Posterior vena cava (tissue), 2 donors: ENCODE measurements at places on chromosomes 1 and 21. TPM values are rescaled to one million over a fixed set of nuclear protein-coding genes. Genes with fewer than 3 reads are reported as not detected.
A peak's percentile ranks its signal among the peaks of the same experiment; 100 is the strongest.

Gene SYT14
- total RNA-seq = not detected

- no peak for DNase-seq
Measured at GRCh38 chr1:175470591-175470990, 272.8 kb downstream of the TNR start.

DNA sequence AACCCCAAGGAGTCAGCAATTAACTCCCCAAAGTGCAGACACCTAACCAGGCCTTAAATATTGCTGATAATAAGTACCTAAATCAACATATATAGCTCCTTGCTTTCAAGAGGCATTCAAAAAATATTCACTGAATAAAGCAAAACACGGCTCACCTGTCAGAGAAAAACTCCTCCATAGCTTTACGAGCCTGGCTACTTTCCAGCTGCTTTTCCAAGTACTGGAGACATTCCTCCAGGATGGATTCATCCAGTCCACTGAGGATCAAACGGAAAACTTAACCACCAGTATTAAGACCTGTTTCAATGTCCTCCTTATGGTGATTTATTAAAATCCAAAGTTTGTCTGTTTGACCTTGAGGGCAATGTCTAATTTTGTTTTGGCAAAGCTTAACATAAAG is 44.6 kb downstream of the UBR4 start:
- DNase-seq = no peak

- DNase-seq = no peak
Measured at GRCh38 chr1:245875581-245876261, 631.4 kb downstream of the SMYD3 start.

Gene MIXL1
- not detected for total RNA-seq

Gene RUNX3
- total RNA-seq = 8.9 TPM

- no peak for DNase-seq
Measured at GRCh38 chr1:219523411-219523810, 89.5 kb downstream of the ZC3H11B start.

- DNase-seq = no peak
Measured at GRCh38 chr21:33916200-33916567, 580 bp upstream of the ATP5PO start.

DNA sequence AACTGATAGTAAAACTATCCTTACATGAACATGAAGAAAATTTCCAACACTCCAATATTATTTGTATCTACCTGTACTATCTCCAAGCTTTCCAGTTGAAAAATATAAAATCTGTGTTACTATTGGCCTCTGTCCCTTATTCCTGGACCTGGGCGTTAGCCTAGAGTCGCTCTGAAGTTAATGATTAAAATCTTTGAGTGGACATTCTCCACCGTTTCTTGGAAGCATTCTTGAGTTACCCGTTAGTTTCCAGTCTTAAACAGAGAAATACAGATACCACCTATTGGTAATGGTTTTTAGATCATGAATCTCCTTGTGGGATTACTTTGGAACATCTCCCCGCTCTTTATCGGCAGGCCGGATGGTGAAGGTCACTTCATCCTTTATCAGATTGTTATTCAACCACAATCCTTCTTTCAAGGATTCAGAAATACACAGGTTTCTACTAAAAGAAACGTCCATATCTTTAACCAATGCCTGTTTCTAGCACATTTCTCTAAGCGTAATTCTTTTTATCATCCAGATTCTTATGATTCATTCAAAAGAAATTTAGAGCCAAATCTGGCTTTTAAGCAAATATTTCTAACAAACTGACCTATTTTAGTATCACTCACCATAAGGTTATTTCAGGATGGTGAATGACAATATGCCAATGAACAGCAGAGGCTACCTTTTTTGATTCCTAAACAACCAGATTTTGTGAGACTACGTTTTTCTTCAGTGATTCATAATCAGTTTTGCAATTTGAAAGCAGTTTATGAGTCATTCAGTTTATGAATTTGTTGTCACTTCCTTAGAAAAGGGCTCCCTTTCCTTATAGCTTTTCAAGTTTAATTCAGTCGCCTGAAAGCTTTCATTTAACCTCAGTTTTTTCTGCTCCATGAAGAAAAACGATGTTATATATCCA is 70.2 kb upstream of the ERRFI1 start:
- DNase-seq = no peak

Gene ACTL8
- total RNA-seq = not detected

DNA sequence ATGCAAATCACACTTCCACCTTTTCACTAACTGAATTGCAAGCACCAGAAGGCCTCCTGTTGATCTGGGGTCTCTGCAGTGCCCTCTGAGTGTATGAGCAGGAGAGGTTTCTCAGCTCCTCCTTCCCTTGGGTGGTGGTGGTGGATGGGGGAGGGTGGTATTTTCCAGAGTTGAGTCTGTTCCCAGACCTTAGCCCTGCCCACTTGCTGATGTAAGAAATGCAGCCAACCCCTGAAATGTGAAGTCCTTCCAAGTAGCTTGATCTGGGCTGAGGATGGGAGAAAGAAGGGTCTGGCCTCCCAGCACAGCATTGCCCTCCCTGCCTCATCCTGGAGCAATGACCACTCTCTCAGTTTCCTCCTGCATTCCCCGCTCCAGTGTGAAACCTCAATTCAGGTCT is 6.3 kb upstream of the FOXD2 start:
- no peak for DNase-seq

- no peak for DNase-seq
Measured at GRCh38 chr21:34880401-34880800, 168.7 kb downstream of the RUNX1 start.

GRCh38 chr1:23748016-23748415 is 4.7 kb downstream of the ELOA start:
- DNase-seq = no peak

GRCh38 chr1:41439234-41439633 is 45.2 kb downstream of the EDN2 start:
- peak; percentile 14 for DNase-seq

GRCh38 chr21:25561668-25562641 is 45.3 kb downstream of the MRPL39 start:
- DNase-seq = peak; percentile 90

DNA sequence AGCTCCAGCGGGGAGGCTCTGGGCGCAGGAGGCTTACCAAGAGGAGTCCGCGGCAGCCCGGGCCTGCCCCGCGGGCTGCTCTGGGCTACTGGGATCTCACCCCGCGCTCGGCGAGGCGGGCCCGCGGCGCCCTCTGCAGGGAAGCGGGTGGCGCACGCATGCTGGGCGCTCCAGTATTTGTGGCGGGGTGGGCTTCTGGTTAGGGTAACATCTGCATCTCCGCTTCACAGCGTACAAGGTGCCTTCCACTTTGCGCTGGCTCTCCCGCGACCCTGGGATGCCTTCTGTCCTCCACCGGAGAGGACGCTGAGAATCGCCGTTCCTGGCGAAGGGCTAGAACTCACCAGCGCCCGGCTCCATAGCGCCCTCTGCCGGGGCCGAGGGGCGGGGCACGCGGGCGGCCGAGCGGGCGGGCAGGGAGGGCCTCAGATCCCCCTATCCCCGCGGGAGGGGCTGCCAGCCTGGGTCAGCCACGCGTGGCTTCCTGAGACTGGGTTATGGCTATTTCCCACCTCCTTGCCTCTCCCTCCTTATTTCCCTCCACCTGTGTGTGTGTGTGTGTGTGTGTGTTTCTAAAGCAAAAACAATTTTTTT is 46.6 kb upstream of the CTBS start:
- peak; percentile 93 for DNase-seq

DNA sequence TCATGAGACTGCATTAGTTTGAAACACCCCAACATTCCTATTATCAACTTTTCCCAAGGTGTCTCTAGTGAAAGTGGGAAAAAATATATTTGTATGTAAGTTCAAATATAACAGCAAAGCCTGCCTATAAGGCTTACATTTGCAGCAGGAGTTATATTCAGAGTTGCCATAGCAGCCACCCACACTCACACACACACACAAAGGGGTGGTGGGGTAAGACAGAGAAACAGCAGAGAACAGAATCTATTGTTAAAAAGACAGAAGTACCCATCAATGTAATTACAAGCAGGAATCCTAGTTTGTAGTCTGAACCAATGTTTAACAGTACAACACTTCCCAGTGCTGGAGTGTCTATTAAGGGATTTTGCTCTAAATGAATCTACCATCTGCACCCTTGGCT is 55.0 kb downstream of the PLPPR5 start:
- DNase-seq = no peak

DNA sequence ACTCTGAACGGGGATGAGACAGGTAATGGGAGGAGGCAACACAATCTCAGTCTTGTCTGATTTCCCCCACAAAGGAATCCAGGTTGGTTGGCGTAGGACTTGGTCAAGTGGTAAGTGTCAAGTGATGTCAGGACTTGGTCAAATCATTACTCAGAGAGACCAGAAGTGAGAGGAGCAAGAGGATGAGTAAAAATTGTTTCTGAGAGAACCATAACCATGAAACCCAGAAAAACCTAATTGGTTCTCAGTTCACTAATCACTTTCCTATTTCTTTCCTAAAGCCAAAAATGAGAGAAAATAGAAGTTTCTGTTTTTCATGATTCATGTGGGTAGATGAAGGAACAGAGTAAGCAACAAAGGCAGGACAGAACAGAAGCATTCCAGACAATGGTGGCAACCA is 5.0 kb downstream of the PHC2 start:
- no peak for DNase-seq

GRCh38 chr1:26994020-26994786 is 711 bp downstream of the TRNP1 start:
- no peak for DNase-seq

DNA sequence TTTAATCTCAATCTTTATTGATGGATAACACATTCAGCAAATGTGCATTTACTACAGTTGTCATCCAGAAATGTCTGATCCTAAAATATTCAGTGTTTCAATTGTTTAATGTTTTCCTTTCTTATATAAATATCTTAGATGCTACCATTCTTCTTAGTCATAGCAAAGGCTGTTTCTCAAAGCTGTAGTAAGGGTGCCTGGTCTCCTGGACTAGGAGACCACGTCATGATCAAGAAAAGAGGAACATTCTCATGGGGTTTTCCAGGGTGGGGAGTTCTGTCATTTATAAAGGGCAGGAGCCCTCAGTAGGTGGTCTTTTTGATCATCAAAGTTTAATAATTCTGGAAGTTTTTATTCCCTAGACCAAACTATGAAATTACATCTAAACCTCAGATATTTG is 292.8 kb downstream of the HMCN1 start:
- DNase-seq = no peak

Gene KRTAP10-4
- not detected for total RNA-seq

Gene MAP1LC3C
- total RNA-seq = 1.3 TPM

GRCh38 chr1:61491497-61491896 is 233.4 kb downstream of the TM2D1 start:
- DNase-seq = no peak

- no peak for DNase-seq
Measured at GRCh38 chr1:223878598-223879325, 33.0 kb upstream of the TP53BP2 start.

DNA sequence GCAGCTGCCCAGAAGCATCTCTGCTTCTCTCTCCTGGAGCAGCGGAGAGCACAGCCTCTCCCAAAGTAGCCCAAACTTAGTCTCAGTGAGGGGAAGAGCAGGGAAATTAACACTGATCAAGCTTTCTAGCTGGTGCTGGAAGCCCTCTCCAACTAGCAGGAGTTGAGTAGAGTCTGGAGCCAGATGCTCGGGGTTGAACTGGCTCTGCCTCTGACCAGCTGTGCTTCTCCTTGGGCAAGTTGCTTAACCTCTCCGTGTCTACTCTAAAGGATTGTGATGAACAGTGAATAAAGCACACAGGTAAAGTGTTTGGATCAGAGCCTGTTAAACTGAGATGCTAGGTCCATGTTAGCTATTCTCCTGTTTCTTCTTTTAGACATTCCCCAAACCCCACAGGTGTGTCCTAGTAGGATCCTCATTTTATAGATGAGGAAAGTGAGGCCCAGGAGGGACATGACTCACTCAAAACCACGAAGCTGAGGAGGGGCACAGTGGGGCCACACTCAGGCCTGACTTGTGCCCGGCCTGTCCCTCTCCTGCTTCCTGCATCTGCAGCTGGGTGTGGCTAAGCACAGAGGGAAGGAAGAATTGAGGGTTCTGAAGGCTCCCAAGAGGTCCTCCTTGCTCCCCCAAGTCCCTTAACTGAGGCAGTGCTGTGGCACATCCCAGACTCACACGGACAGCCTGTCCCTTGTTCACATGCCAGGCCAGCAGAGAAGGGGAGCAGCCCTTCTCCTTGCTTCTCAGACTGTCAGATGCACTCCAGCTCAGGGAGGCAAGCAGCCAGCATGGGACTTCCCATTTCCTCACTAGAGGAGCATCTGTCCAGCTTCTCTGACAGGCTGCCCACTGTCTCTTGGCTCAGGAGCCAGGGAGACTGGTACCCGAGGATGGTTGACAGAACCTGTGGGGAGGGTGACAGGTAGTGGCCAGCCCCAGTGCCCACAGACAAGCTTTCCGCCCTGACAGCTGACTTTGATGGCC is 152.0 kb upstream of the IGSF21 start:
- peak; percentile 71 for DNase-seq

Gene OXCT2
- total RNA-seq = 2.0 TPM

DNA sequence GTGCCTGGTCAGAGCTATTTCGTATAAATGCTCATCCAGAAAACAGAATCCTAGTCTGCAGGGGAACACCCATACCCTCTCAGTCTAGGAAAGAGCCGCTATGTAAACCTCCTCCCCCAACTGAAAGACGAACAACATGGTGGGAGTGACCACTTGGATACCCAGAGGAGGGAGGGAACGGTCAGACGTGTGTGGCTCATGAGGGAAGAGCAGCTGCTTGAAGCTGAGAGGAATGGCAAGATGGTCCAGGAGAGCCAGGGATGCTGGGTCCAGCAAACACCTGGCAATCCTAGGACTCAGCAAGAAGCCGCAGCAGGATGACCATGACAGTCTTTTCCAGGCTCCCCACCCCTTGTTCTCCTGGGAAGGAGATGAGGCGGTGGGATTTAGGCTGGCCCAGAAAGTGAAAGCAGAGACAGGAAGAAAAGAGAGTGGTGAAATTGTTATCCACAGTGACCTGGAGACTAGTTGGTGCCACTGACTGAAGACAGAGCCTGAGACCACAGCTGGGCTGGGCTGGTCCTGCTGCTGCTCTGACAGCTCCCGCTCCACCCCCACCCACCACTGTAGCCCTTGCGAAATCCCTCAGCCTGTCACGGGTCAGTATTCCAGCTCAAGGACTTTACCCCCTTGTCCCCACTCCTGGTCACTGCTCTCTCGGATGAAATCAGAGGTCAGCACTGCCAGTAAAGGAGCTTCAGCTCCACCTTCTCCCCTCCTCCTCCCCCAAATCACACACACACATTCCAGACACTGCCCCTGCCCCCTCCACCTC is 3.6 kb downstream of the CERS2 start:
- DNase-seq = peak; percentile 91

- no peak for DNase-seq
Measured at GRCh38 chr1:64983110-64983509, 16.8 kb upstream of the JAK1 start.

GRCh38 chr21:26115305-26115704 is 55.3 kb downstream of the APP start:
- DNase-seq = no peak

DNA sequence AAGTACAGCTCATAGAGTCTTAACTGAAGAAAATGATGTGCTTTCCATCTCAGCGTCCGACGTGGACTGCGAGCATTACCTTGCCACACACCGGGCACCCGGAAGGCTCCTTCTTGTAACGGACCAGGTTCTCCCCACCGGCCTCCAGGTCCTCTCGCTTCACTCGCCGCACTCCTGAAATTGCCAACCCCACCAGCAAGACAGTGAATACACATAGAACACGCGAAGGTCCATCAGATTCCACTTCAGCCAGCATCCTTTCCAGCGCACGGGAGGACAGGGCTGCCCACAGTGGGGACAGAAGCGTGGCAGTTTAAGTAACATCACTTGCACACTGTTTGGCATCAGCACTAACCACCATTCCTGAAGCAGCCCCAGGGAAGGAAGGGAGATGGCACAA is 53.3 kb downstream of the PRDM15 start:
- no peak for DNase-seq

- DNase-seq = no peak
Measured at GRCh38 chr1:161131523-161132409, 701 bp downstream of the DEDD start.

GRCh38 chr1:22428672-22429071 is 23.0 kb upstream of the ZBTB40 start:
- no peak for DNase-seq
